Mesothelial cell of epicardium (in vitro differentiated cells): ENCODE measurements at places on chromosomes 11 and 22.
A peak's percentile ranks its signal among the peaks of the same experiment; 100 is the strongest.

DNA sequence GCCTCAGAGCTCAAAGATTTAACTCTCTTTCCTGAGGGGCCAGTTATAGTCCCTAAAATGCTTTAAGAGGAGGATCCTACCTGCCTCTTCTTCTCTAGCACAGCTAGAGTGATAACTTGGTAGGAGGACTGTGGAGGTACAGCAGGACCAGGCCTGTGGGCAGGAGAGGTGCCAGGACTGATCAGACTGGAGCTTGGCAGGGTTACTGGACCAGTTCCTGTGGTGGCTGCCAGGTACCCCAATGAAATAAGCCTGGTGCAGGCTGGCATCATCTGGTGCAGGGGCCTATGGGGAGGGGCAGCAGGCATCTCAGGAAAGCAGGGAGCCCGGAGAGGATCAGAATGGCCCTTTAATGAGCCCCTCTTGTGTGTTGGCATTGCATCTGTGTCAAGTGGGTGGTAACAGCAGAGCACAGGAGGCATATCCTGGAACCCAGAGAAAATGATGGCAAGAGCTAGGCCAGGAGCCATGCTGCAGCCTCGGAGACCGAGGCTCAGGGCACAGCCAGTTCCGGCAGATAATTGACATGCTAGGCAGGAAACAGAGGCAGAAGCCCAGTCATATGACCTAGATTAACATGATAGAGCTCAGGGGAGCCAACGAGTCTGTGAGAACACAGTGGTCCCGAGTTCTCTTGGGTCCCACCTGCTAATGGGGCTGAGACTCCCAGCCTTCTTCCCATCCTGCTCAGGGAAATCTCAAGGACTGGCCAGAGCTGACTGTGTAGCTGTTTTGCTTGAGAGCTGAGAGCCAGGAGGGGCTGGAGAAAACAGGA is 187.5 kb upstream of the ZBED5 start:
- no peaks in the 10 kb centered on the region for H3K36me3 ChIP-seq
- peaks cover 10% of the 10 kb centered on the region for H3K4me1 ChIP-seq
- no peaks in the 10 kb centered on the region for H3K27me3 ChIP-seq

GRCh38 chr11:67504005-67504949 is 886 bp downstream of the PITPNM1 start:
- DNase-seq: peak; percentile 49
- peaks cover 31% of the 10 kb centered on the region for H3K4me1 ChIP-seq
- H3K36me3 ChIP-seq: peaks cover 10% of the 10 kb centered on the region
- H3K27me3 ChIP-seq: peaks cover 3% of the 10 kb centered on the region
- H3K27ac ChIP-seq: peak overlapping the region; percentile 12
- H3K4me3 ChIP-seq: peak overlapping the region; percentile 77

DNA sequence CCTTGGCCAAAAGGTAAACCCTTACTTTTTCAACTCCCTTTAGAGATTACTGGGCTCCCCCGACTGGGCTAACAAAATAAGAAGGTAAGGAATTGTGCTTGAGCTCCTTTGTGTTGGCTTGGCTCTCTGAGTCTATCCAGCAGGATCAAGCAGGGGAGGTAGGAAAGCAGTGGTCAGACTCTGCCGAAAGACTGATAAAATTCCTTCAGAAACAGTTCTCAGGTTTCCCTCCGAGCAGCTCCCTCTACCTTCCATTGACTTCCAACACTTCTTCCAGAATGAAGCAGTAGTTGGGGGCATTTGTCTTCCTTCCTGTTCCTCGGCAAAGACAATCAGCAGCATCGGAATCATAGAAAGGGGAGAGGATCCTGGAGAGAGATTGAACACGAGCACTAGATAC is 16.1 kb upstream of the CARD18 start:
- no peaks in the 10 kb centered on the region for H3K27me3 ChIP-seq
- no peak overlapping the region for H3K27ac ChIP-seq
- DNase-seq: no peak
- H3K4me1 ChIP-seq: no peaks in the 10 kb centered on the region
- H3K36me3 ChIP-seq: no peaks in the 10 kb centered on the region
- H3K4me3 ChIP-seq: no peak overlapping the region

DNA sequence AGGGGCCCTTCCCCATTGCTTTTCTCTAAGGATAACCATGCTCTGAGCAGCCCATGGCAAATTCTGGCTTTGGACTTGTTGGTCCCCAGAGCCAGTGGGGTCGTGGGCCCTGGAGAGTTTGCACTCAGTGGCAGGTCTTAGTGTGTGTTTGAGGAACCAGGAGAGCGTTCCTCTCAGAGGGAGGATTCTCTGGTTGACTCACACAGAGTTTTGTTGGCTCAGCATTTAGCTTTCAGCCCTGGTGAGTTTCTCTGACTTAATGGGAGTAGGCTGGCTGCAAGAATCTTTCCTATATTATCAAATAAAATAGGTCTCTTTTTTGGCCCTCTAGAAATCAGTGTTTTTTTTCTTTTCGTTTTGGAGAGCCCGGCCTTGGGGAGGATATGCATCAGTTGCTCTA is 20.9 kb downstream of the ST14 start:
- no peak for DNase-seq
- no peak overlapping the region for H3K4me3 ChIP-seq
- H3K27ac ChIP-seq: no peak overlapping the region
- H3K27me3 ChIP-seq: no peaks in the 10 kb centered on the region

- H3K27ac ChIP-seq: no peak overlapping the region
- H3K4me3 ChIP-seq: no peak overlapping the region
- no peaks in the 10 kb centered on the region for H3K36me3 ChIP-seq
- DNase-seq: no peak
Observed at GRCh38 chr11:8025816-8026215, 38.7 kb downstream of the EIF3F start.

DNA sequence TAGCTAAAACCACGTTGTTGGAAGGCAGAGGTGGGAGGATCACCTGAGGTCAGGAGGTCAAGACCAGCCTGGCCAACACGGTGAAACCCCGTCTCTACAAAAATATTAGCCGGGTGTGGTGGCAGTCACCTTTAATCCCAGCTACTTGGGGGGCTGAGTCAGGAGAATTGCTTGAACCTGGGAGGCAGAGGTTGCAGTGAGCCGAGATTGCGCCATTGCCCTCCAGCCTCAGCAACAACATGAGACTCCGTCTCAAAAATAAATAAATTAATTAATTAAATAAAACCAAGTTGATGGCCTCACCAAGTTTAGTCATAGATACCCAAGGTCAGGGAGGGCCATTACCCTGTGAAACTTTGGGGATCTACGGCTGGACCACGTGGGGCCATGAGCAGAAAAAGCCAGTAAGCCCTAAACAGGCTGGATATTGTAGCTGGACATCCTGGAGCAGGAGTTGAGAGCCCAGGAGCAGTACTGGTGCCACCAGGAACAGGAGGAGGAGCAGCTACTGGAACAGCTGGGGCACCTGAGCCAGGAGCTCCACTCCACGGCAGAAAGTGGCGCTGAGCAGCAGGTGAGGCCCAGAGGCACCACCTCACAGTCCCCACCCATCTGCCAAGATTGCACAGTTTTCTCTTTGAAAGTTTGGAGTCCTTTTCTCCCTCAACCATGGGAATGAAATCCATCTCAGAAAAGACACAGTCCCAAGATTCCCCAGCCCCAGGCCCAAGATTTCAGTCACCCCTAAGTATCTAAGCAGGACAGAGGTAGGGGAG is 50.5 kb downstream of the BTG4 start:
- H3K27ac ChIP-seq: no peak overlapping the region
- no peak overlapping the region for H3K4me3 ChIP-seq
- H3K36me3 ChIP-seq: no peaks in the 10 kb centered on the region
- H3K4me1 ChIP-seq: peaks cover 12% of the 10 kb centered on the region

DNA sequence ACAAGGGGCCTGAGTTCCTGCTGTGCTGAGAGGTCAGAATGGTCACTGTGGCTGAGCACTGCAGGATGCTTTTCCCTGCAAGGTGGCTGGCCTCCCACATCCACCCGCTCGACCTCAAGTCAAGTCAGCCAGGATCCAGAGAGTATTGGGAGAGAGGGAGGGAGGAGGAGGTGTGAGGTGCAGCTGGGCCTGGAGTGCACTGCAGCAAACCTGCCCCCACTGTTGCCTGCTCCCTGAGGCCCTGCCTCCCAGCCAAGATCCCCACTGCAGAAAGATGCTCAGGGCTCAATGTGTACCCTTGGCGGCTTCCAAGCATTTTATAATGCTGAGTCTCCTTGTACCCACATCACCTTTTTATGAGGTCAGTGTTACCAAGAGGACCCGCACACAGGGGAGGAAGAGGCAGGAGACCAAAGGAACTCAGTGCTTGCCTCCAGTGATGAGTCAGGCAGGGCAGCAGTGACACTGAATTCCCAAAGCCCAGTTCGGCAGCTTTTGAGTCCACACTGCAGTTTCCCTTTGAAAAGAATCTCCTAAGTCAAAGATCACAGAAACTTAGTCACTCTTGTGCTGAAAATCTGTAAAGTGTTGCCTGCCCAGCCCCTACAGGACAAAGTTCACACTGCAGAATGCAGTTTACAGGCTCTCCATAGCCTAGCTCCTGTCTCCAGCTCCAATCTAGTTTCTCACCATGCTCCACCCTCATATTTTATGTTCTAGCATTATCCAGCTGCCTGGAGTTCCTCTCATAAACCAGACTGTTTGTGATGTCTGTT is 3.1 kb downstream of the ENDOD1 start:
- H3K27me3 ChIP-seq: no peaks in the 10 kb centered on the region
- H3K4me1 ChIP-seq: peaks cover 18% of the 10 kb centered on the region
- H3K36me3 ChIP-seq: no peaks in the 10 kb centered on the region
- H3K4me3 ChIP-seq: no peak overlapping the region
- no peak overlapping the region for H3K27ac ChIP-seq

DNA sequence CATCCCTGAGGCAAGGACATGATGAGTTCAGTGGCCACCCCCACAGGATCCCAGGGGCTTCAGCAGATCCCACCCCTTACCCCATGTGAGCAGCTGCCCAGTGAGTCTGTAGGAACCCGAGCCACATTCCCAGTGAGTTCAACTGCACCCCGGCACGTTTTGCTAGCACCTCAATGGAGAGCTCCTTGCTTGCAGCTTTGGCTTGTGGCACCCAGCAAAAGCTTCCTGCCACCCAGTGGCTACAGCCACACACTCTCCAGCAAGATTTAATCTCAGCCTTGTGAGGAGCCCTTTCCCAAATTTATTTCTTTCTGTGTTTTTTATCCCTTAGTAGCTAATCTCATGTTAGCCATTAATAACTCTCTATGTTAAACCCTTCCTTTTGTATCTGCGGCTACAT is 4.0 kb downstream of the SAA1 start:
- peaks cover 6% of the 10 kb centered on the region for H3K36me3 ChIP-seq
- no peak overlapping the region for H3K4me3 ChIP-seq
- H3K4me1 ChIP-seq: no peaks in the 10 kb centered on the region
- no peak overlapping the region for H3K27ac ChIP-seq
- H3K27me3 ChIP-seq: no peaks in the 10 kb centered on the region

DNA sequence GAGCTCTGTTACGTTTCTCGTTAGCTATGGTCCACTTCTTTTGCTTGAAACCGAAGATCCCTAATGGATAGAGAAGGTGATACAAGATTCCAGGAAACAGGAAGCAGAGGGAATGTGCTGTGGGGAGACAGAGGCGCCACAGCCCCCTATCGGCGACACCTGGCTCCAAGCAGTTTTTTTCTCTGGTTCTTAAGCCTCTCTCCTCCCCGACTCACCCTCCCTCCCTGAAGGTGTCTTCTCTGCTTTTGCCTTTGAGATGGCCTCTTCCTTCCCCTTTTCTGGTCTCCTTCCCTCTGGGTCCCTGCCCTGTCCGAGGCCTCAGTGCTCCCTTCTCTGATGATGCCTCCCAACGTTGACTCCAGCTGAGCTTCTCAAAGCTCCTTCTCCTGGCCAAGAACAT is 14.2 kb upstream of the APOBEC3A start:
- peaks cover 33% of the 10 kb centered on the region for H3K4me1 ChIP-seq
- no peak for DNase-seq
- H3K4me3 ChIP-seq: no peak overlapping the region
- H3K27me3 ChIP-seq: peaks cover 3% of the 10 kb centered on the region

DNA sequence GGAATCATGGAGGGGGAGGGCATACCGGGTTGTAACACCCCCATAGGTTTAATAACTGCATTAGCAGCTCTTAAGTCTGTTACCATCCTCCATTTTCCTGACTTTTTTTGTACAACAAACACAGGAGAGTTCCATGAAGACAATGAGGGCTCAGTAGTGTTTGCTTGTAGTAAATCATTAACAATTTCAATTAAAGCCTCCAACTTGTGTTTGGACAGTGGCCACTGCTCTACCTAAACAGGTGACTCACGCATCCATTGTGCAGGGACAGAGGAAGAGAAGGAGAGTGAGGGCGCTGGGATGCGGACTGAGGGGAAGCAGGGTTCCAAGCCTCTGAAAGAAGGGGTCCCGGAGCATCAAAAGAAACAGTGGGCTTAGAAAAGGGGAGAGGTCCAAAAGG is 21.3 kb upstream of the MTNR1B start:
- H3K27me3 ChIP-seq: no peaks in the 10 kb centered on the region
- no peaks in the 10 kb centered on the region for H3K4me1 ChIP-seq
- DNase-seq: no peak
- no peak overlapping the region for H3K27ac ChIP-seq
- H3K4me3 ChIP-seq: no peak overlapping the region

DNA sequence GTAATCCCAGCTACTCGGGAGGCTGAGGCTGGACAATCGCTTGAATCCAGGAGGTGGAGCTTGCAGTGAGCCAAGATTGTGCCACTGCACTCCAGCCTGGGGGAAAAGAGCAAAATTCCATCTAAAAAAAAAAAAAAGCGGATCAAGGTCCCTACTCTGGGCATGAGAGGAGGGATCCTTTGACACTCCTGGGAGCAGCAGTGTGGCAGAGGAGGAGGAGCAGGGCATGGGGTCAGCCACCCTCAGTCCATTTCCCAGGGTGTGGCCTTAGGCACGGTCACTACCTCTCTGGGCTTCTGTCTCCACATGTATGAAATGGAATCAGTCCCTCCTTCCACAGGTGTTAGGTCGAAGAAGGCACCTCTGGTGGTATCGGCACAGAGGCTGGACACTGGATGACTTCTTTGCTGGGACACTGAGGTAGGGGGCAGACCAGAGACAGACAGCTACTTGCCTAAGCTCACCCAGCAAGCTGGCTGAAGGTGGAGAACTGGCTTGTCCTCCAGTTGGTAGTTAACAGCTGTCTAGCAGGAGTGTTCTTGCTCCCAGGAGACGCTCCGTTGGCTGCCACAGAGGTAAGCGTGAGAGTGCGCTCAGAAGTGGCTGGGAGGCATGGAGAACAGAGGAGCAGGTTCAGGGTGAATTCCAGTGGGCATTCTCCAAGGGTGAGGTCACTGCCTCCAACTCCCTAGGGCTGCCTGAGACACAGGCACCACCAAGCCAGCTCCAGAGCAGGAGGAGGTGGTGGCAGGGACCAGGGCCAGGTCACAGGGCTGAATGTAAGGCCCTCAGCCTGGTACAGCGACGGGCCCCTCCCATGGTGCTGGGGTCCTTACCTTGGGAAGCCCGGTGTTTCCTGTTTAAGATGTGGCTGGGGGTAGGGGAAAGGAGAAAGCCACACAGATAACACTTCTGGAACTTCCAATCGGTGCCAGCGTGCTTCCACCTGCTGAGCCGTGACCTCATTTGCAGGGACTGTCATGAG is 19.5 kb downstream of the TXN2 start:
- H3K27me3 ChIP-seq: no peaks in the 10 kb centered on the region
- DNase-seq: peak; percentile 63
- peak overlapping the region; percentile 99 for H3K27ac ChIP-seq
- H3K36me3 ChIP-seq: no peaks in the 10 kb centered on the region

DNA sequence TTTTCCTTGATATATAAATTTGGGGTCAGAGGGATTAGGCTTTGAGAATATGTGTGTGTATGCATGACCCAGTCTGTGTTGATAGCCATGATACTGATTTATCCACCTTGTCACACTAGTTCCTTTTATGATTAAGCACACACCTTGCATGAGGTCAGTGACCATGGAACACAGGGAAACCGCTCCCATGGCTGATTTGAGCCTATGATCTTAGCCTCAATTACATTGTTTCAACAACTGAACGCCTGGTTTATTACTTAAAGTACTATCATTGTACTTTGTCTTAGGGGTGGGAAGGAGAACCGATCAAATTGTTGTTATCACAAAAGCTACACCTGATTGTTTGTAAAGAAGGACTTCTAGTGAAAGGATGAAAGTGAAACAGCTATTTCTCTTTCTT is 70.7 kb downstream of the ARFGAP2 start:
- peaks cover 28% of the 10 kb centered on the region for H3K4me1 ChIP-seq
- H3K27me3 ChIP-seq: peaks cover 3% of the 10 kb centered on the region
- DNase-seq: no peak
- no peak overlapping the region for H3K4me3 ChIP-seq
- no peak overlapping the region for H3K27ac ChIP-seq
